ENCODE measurements at places on chromosomes 16 and 17.

GRCh38 chr16:23132775-23133463, 16.3 kb downstream of the USP31 start:
- DNase-seq = no peak

DNA sequence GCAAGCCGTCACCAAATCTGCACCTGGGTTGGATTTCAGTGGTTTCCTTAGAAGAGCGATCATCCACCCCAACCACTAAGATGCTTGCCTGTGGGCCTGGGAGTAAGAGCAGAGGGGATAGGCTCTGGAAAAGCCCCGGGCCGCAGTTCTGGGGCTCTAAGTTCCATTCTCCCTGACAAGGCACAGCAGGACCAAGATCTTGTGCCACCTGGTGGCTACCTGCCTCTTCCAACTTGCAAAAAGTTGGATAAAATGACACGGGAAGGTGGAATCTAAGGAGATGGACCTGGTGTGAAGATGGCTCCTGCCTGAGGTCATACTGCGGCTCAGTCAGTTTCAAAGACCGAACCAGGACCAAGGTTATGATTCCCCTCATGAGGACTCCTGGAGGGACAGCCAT, 42.3 kb downstream of the ABCC12 start:
- no peak for DNase-seq

GRCh38 chr17:72658675-72659074, 433.8 kb downstream of the SLC39A11 start:
- DNase-seq = no peak

GRCh38 chr16:86015606-86016005, 116.6 kb downstream of the IRF8 start:
- no peak for DNase-seq

GRCh38 chr16:3641801-3642396, 12.6 kb upstream of the DNASE1 start:
- DNase-seq = no peak

DNA sequence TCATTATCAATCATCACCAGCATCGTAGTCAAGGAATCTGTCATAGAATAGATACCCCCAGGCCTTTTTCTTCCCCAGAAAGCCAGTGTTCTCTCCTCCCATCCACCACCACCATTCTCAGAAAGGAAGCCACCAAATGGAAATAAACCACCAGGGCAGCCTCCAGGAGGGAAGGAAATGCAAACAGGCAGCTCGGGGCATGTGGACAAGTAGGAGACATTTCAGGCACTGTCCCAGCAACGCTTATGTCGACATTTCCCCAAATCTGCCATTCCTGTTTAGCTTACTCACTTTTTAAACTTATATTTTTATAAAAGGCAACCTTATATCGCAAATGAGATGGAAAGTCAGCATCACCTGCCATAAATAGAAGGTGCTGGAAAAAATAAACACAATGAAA, 15.8 kb downstream of the EMP2 start:
- DNase-seq = no peak

- DNase-seq = no peak
These were observed 19.2 kb downstream of the ARHGAP27 start for GRCh38 chr17:45413498-45413923.

DNA sequence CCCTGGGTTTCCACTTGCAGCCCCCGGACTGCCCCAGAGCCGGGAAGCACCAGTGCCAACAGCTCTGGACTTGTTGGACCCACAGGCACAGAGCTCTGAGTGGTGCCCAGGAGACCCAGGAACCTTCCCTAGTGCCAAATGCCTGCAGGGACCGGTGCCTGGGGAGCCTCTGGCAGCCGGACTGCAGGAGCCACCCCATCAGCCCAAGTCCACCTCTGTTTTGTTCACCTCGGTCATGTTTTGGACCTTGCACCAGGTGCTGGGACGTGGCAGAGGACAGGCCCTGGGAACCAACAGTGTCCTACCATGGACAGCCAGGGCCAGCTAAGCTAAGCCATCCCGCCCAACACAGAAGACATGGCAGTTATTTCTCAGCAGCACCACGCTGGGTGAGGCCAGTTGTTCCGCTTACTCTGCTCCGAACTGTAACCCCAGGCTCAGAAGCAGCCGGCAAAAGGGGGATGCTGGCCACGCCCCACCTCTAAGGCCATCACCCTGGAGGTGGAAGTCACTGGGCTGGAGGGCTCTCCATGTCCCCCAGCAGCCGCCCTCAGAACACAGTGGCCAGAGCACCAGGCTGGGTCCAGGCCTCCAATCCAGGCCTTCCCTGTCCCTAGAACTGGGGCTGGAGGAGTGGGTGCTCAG, 79.8 kb downstream of the AMFR start:
- no peak for DNase-seq

- no peak for DNase-seq
These were observed 150.5 kb downstream of the KATNIP start for GRCh38 chr16:27700304-27700995.

DNA sequence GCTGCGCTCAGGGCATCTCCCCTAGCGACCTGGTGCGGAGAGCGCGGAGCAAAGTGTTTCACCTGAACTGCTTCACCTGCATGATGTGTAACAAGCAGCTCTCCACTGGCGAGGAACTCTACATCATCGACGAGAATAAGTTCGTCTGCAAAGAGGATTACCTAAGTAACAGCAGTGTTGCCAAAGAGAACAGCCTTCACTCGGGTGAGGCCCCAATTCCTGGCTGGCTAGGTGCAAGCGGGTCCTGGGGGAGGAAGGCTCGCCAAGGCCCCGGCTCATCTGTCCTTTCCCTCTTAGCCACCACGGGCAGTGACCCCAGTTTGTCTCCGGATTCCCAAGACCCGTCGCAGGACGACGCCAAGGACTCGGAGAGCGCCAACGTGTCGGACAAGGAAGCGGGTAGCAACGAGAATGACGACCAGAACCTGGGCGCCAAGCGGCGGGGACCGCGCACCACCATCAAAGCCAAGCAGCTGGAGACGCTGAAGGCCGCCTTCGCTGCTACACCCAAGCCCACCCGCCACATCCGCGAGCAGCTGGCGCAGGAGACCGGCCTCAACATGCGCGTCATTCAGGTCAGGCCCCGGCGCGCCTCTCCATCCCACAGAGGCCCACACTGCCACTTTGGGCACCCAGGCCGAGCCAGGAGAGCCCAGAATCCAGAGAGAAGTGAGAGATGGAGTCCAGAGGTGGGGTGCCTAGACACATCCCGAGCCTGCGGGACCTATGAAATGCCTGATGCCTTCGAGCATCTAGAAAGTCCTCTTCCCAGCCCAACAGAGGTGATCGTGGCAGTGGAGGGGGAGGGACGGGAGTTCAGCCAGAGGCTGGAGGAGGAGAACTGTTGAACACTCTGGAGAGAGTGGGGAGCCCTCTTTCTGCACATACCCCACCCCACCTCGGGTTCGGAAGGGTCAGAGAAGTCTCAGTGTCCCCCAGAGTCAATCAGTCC, 3.3 kb downstream of the LHX1 start:
- no peak for DNase-seq

GRCh38 chr17:38906460-38907228, 18.8 kb upstream of the LASP1NB start:
- DNase-seq = no peak

DNA sequence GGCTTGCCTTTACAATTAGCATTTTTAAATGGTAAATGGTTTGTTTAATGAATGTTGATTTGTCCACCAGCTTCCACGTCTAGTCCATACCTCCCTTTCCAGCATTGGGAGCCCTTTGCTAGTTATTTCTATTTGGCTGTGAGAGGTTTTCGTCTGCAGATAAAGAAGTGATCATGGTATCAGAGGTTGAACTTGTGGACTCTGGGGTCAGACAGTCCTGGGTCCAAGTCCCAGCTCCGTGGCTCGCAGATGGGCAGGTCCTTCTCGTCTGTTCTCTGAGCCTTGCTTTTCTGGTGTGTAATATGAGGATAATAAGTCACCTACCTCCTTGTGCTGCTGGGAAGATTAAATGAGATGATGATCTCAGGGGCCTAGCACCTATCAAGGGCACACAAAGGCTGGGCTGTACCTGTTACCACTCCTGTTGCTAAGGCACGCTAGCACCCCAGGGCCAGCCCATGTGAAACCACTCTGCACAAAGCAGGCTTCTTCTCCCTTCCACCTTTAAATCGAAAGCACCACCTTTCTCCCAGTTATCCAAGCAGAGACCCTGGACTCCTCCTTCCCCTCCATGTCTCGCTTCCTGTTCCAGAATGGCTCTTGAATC, 103.9 kb downstream of the GNAO1 start:
- no peak for DNase-seq

DNA sequence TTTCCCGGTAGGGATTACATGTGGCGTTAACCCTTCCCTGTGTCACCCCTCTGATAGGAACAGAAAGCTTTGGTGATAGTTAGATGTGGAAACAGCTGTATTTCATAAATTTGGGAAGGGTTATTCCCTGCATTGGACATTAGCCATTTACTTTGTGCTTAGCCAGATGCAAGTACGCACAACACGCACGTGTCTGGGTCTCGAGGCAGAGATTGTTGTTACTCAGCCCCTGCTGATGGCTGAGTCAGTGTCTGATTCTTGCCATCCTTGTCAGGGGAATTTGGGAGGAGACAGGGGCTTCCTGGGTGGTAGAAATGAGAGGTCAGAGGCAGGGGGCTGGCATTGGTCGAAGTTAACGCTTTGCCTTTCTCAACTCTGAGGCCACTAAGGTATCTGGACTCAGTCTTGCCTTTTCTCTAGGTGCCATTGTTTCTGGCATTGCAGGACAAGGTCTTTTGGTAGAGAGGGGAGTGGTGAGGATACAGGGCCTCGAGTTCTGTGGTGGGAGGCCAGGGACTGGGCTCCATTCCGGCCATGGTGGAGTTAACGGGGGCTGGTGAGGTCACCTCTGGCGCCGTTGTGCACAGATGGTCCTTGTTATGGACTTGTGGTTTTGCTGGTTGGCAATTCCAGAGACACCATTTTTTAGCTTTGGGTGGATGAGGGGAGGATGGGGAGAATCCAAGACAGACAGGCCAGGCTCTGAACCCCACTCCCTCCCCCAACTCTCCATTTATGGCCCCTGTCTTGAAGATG, 8.2 kb downstream of the MMP2 start:
- DNase-seq = no peak

DNA sequence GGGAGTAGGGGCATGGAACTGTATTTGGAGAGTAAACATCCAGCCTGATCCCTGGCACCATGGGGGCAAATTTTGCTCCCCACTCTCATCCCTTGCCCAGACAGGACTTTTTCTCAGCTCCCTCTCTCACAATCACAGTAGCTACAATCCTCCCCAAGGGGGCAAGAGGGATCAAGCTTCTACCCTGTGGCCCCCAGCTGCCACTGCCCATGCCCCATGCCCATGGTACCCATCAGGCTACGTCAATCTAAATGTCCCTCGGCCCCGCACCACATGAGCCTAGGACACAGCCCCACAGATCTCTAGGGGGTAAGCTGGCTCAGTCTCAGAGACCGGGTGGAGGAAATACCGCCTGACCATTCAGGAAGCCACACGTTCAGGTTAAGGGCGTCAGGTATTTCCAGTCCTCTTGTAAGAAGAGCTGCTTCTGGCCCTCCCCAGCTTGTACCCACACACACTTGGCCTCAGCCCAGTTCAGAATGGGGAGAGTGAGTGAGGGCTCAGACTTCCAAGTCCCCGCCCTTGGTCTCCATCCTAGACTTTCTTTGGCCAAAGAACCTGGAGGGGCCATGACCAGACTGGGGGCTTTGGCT, 1.8 kb downstream of the CACNB1 start:
- DNase-seq = peak; percentile 19

DNA sequence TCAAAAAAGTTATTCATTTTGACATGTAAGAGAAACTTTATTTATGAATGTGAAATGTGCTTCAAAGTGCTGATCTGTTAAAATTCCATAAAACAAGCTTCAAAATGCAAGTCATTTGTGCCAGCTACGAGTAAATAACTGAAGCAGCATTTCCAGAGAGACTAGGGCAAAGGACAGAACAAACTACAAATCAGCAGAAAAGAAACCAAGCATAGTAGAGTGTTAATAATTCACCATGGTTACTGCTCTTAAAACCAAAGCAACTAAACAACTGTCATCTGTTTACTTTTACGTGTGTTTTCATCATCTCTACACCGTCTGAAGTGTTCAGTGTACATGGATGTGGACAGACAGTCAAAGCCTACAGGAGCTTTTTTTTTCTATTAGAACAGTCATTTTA, 1.6 kb upstream of the ASPA start:
- no peak for DNase-seq

- no peak for DNase-seq
These were observed 49.1 kb upstream of the PMFBP1 start for GRCh38 chr16:72220875-72221629.

DNA sequence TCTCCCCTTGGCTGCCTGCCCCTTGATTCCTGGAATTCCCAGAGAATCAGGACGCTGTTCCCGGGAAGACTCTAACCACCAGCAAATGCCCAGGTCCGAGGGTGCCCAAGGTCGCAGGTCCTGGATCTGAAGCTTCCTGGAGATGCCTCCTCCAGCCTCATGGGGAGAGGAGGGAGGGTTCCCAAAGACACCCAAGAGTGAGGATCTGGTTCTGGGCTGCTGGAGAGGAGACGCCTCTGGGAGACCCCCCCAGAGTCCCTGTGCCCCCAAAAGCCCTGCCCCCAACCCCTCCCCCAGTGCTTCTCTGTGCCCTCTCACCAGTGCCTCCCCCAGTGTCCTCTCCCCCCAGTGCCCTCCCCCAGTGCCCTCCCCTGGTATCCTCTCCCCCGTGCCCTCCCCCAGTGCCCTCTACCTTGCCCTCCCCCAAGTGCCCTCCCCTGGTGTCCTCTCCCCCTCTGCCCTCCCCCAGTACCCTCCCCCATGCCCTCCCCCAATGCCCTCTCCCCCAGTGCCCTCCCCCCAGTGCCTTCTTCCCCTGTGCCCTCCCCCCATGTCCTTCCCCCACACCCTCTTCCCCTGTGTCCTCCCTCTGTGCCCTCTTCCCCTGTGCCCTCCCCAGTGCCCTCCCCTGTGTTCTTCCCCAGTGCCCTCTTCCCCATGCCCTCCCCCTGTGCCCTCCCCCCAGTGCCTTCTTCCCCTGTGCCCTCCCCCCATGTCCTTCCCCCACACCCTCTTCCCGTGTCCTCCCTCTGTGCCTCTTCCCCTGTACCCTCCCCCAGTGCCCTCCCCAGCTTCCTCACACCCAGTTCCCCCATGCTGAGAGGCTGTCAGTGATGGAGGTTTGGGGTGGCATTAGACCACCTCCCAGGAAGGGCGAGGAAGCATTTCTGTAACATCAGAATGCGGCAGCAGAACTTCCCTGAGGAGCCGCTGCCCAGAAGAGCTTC, 6.3 kb upstream of the SECTM1 start:
- no peak for DNase-seq

- no peak for DNase-seq
These were observed 20.0 kb downstream of the MYH10 start for GRCh38 chr17:8610558-8610957.

- DNase-seq = no peak
These were observed 21.0 kb downstream of the CBX4 start for GRCh38 chr17:79818026-79818758.

- DNase-seq = no peak
These were observed 5.2 kb upstream of the CCDC182 start for GRCh38 chr17:57750109-57750871.

- DNase-seq = no peak
These were observed 2.4 kb downstream of the CDH11 start for GRCh38 chr16:65119435-65119834.

DNA sequence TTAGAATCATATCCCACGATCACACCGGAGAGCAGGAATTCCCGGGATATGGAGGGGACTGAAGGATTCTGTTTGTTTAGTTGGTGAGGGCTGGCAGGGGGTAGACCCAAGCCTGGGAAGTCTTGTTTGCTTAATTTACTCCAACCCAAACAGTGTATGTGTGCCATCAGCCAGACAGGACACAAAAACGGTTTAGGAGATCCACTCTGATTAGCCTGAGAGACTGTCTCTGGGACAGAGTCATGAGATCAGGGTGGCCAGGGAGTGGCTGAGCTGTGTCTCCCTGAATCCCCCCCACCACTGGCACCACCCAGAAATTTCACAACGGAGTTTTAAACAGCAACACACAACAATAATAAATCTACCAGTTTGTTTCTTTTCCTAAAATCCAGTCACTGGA, 127.0 kb downstream of the RBFOX3 start:
- no peak for DNase-seq

All from CD4-positive, alpha-beta T cell treated with Interleukin-2 at 100 ng/mL for 4 hours (primary cell).